ENCODE measurements at places on chromosomes 12 and 14.

GRCh38 chr12:42097971-42098370 is 46.7 kb downstream of the GXYLT1 start:
- DNase-seq: no peak

GRCh38 chr12:110600254-110600653 is 13.7 kb upstream of the TCTN1 start:
- DNase-seq: no peak

- no peak for DNase-seq
Measured at GRCh38 chr12:131724534-131724933, 13.6 kb downstream of the SFSWAP start.

DNA sequence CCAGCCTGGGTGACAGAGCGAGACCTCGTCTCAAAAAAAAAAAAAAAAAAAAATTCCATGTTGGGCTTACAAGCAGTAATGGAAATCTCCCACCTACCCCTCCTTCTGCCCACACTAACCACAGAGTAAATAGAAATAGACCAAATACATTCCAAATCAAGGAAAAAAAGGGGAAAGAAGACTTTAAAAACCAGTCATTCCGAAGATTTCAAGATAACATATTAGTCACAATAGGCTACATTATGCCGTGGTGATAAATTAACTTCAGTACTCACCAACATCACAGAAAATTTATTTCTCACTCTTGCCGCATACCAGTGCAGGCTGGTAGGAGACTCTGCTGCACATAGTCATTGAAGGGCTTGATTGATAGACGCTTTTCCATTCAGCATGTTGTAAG is 15.5 kb upstream of the ETV6 start:
- DNase-seq: no peak

- no peak for DNase-seq
Measured at GRCh38 chr14:59417311-59417710, 47.9 kb downstream of the GPR135 start.

- no peak for DNase-seq
Measured at GRCh38 chr14:94831085-94831484, 61.2 kb upstream of the GSC start.

DNA sequence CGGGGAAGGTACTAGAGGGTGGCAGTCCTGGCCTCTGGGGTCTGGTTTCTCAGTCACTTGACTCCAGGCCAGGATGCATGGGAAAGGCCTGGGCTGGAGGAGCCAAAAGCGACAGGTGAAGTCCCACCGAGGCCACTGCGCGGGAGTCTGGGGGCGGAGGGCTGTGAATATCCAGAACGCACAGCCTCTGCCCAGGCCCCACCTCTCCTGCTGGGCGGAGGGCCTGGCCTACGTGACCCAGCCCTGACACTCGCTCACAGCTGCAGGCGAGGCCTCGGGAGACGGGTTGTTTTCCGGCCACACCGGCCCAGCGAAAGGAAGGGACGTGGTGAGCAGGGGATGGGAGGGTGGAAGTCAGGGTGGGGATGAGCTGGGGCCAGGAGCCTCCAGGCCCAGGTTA is 91.2 kb downstream of the RFLNA start:
- no peak for DNase-seq

GRCh38 chr12:116065606-116066005 is 211.9 kb downstream of the MED13L start:
- DNase-seq: no peak

DNA sequence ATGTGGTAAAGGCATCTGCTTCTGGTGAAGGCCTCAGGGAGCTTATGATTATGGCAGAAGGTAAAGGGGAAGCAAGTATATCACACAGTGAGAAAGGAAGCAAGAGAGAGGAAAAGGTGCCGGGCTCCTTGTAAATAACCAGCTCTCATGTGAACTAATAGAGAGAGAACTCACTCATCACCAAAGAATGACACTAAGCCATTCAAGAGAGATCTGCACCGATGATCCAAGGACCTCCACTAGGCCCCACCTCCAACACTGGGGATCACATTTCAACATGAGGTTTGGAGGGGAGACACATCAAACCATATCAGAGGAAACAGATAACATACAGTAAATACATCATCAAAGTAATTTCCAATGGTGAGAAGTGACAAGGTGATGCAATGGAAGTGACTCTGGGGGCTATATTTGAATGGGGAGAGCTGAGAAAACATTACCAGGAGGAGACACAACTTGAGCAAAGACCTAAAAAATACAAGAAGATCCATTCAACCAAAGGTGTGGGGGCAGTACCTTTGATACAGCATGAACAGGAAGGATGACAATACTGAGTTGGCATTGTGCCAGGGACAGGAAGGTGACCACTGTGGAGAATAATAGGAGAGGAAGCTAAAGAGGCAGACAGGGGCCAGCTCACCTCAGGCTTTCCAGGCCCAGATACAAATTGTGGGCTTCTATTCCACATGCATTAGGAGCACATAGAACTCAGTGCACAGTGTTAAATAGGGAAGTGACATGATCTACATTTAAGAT is 134.4 kb upstream of the GRIP1 start:
- DNase-seq: no peak

DNA sequence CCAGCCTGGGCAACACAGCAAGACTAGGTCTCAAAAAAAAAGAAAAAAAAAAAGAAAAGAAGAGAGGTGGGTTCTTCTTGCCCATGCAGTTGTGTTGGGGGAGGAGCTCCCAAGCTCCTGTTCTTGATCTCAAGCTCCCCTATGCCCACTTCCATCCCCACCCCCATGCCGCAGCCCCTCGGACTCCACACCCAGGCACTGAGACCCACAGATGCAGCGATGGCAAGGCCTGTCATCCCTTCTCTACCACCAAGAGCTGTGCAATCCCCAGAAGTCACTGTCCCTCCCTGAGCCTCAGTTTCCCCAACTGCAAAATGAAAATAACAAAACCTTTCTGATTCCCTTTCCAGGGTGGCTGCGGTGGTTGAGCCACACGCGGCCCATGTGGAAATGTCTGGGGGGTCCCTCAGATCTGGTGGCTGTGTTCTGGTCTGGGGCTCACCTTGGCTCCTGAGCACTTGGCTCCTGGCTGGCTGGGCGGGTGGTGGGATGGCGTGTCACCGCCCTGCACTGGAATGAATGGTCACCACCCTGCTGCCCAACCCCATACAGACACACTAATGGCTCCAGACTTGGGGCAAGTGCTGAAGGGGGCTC is 22.6 kb upstream of the KIF26A start:
- DNase-seq: no peak

DNA sequence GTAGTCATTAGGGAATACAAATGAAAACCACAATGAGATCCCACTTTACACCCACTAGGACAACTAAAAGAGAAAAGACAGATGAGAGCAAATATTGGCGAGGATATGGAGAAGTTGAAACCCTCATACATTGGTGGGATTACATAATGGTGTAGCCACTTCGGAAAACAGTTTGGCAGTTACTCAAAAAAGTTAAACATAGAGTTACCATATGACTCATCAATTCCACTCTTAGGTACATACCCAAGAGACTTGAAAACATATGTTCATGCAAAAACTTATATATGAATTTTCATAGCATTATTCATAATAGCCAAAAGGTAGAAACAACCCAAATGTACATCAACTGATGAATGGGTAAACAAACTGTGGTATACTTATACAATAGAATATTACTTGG is 27.1 kb downstream of the ALDH1L2 start:
- DNase-seq: no peak

Measured in activated naive CD4-positive, alpha-beta T cell (primary cell).